ENCODE measurements at places on chromosomes 2 and 18.

- DNase-seq: no peak
Observed at GRCh38 chr2:39266139-39266805, 22.5 kb upstream of the CDKL4 start.

GRCh38 chr18:67290421-67290820 lies 226.1 kb downstream of the DSEL start:
- no peak for DNase-seq

DNA sequence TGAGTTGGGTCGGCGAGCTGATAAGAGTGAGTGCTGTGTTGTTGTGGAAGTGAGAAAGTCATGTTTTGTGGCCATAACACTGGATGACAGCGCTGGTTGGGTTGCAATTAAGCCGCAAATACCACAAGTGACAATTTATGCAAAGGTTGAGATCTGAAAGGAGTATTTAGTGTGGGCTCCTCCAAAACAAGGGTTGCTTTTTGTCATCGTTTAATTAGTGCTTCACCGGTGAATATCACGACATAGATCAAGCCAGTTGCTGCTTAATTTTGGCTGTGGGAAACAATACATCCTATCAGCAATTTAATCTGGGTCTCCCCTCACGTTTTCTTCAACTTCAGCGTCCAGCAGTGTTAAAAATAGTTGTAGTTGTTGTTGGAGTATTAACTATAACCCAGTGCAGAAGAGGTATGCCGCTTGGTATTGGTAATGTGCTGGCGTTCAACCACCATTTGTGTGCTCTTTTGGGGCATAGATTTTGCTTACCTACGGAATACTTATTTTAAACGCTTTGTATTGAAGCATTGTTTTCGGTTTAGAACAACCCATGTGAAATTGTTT lies 662 bp downstream of the ACVR2A start:
- no peak for DNase-seq

DNA sequence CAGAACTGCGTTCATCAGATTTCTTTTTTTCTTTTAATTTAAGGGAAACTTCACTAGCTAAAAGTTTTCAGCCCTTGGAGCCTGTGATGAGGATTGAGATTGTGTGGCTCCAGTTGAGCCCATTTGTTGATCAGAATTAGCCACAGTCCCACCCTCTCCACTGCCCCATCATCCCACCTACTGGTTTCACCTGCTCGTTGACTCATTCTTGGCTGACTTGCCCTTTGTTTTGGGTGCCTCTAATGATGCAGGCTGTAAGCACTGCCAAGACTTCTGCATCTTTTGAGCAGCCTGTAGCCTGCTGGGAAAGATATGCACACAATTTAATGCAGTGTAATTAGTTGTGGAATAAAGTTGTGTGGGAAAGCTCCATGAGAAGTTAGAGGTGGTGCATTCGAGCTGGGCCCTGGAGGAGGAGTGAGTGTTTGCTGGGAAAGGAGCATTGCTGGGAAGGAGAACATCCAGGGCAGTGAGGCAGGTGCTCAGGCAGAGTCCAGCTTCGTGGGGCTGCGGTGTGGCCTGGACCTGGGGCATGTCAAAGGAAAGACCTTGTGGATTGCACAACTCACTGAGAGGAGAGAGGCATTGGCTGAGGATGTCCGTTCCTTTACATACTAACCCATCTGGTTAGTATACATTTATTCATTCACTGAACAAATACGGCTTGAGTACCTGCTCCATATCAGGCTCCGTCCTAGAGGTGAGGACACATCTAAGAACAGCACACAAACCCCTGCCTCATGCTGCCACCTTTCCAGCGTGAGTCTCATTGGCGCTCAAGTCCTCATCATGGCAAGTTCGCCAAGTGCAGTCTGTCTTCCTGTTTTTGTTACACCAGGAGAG lies 18.2 kb downstream of the ASPRV1 start:
- DNase-seq: no peak

- no peak for DNase-seq
Observed at GRCh38 chr2:176128982-176129796, at the start of gene HOXD8. TSS of gene HOXD8 (plus strand) at chr2:176129705. CDS start at chr2:176130367, 662 bp downstream.

GRCh38 chr2:8535821-8536685 lies 145.8 kb upstream of the ID2 start:
- DNase-seq: no peak

DNA sequence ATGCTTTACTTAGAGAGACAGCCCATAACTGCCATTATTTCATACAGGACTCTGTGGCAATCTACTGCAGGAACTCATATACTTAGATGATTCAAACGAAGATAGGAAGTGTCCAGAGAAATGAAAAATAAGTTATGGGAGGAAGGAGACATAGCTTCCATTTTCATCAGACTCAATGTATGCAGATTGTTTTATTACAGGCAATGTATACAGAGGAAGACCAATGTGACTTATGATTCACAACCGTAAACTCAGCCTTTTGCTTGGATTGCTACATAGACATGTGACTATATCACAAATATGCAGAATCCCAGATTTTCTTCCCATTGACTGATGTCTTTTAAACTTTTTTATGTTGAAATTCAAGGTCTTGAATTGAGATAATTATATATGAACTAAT lies 793.4 kb downstream of the SATB2 start:
- DNase-seq: no peak

DNA sequence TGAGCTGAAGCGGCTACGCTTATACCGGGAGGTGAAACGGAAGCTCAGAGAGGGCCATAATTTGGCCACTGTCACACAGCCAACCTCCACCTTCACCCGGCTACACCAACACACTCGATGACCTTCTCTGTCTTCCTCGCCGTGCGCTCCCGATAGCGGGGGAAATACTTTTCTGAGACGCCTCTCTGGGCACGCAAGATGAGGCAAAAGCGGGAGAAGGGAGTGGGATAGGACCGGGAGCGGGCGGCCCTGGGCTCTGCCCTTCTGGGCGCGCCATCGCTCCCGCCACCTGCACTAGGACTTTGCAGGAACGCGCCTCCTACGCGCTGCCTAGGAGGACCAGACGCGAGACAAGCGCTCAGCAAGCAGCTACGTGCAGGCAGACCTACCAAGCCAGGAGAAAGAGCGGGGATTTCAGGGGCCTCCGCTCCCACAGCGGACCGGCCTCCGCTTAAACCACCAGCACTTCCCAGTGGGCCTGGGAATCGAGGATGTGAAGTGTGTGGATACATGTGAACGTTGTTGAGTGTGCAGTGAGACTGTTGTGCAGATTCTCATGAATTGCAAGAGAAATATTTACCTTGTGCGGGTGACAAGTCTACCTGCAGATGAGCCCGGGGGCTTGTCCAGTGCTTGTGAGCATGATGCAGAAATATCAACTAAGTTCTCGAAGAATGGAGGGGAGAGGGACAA lies 11.4 kb downstream of the SIX3 start:
- no peak for DNase-seq

- DNase-seq: no peak
Observed at GRCh38 chr18:3248062-3248657, 559 bp downstream of the MYL12A start.

GRCh38 chr2:172100935-172101820 lies 1.5 kb downstream of the DLX2 start:
- DNase-seq: no peak

- no peak for DNase-seq
Observed at GRCh38 chr2:119574108-119574815, 30.0 kb downstream of the CFAP221 start.

- no peak for DNase-seq
Observed at GRCh38 chr2:144935736-144936135, 415.8 kb upstream of the ZEB2 start.
